ENCODE measurements at places on chromosomes 13 and 19.

DNA sequence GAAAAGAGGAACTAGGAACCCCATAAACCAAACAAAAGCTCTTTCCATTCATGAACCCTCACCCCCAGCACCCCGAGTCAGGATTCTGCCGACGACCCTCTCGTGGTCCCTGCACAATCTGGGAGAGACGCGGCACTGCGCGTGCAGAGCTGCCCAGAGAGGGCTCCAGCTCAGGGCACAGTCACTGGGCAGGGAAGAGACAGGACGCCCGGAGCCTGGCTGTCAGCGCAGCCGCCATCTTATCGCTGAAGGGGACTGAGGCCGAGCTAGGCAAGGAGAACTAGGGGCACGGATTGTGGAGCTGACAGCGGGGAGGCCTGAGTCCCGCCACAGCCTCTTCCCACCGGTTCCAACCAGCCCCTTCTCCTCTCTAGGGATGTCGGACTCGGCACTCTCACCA lies 349 bp downstream of the ZNF98 start:
- no peak for DNase-seq

GRCh38 chr19:14305706-14306105 lies 75.5 kb upstream of the ADGRE5 start:
- no peak for DNase-seq

- no peak for DNase-seq
These were observed 3.1 kb upstream of the SUCLA2 start for GRCh38 chr13:48004201-48004600.

DNA sequence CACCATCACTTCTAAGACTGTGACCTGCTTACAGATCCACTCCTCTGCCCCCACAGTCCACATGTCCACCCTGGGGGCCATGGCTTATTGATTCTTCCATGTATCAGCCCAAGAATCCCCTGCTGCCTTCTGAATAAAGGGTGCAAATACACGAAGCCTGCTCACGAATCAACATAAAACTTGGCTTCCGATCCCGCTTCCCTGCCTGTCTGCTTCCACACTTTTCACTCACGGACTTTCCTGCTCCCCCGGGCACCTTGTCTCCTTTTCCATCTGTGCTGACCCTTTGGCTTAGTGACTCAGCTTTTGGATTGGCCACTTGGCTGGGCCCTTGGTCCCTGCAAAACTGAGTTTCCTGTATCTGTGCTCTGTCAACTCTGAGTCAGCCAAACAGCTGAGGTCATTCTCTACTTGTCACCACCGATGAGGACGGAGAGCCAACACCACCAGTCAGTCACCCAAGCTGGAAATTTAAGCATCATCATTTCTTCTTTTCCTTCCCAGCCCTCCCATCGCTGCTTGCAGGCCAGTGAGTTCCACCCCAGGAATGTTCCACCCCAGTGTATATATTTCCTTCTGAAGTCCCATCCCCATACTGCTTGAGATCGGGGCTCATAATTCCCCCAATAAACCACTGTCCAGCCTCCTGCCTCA lies 11.4 kb upstream of the USP12 start:
- DNase-seq = no peak

DNA sequence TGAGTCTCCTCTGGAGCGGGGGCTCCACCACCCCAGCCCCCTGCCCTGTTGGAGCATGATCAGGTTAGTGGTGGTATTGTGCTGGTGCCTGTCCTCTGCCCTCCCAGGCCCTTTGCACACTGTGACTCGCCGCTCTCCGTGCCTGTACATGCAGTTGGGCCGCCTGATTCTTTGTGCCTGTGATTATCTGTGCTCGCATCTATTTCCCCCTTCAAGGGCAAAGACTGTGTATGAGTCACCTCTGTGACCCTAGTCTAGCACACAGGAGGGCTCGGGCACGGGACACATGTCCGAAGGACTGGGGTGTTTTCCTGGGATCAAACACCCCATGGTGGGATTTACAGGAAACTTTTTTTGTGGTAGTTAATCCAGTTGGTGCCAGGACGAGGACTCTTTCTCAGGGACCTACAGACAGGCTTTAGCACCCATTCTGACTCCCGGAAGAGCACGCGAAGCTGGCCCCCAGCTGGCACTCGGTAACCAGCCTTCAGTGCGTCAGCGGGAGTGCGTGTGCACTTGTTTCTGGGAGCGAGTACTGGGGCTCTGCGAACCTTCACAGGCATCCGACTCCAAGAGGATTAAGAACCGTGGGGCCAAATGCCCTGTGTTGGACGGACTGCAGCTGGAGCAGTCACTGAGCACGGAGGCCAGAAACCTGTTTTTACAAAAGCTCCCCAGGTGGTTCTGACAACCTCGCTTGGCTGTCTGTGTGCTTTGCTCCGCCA lies 6.7 kb downstream of the PPP1R37 start:
- peak; percentile 97 for DNase-seq

- no peak for DNase-seq
These were observed 59.6 kb downstream of the CDADC1 start for GRCh38 chr13:49307365-49307764.

GRCh38 chr13:50071379-50071778 lies 56.1 kb downstream of the KCNRG start:
- no peak for DNase-seq

- peak; percentile 85 for DNase-seq
These were observed 1.0 kb downstream of the FSTL3 start for GRCh38 chr19:677201-677600.

GRCh38 chr13:31908696-31909411 lies 122.7 kb upstream of the FRY start:
- DNase-seq = no peak

GRCh38 chr19:40277356-40278059 lies 7.6 kb downstream of the AKT2 start:
- DNase-seq = no peak

DNA sequence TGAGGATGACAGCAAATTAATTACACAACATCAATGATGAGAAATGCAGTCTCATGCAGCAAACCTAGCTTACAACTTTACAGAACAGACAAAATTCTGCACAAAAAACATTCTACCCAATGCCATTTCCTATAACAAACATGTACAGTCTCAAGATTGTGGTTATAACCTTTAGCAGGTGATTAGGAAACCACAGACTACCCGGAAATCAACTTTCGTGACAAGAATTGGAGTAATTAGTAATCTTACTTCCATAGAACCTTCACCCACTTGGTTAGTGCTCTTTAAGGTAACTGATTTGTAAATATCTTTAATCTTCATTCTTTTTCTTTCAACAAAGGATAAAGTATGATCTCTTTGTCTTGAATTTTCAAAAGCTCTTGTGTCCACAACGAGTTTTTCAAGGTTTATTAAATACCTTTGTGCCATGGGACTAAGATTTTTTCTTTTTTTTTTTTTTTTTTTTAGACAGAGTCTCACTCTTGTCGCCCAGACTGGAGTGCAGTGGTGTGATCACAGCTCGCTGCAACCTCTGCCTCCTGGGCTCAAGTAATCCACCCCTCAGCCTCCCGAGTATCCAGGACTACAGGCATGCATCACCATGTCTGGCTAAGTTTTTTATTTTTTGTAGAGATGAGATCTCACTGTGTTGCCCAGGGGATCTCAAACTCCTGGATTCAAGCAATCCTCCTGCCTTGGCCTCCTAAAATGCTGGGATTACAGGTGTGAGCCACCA lies 78.8 kb downstream of the MAP4K1 start:
- peak; percentile 40 for DNase-seq

DNA sequence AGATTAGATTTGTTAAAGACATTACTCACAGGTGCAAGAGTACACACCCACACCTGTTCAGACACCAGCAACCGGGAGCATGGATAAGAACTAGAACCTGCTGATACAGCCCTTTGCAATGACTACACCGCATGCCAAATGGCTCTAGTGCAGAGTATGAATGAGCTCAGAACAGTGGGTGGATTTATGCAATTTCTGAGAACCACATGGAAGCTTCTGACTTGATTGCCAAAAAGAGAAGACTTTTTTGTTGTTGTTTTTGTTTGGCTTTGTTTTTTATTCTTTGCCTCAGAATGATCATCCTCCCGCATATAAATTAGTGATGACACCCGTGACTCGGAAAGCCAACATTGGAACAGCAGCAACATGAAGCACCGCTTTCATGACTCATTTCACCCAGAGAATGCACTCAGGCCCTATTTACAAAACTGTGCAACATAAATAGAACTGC lies 77.4 kb upstream of the LRCH1 start:
- DNase-seq = no peak
